Sciatic nerve (tissue), 2 donors: ENCODE measurements at places on chromosomes 4 and X. TPM values are rescaled to one million over a fixed set of nuclear protein-coding genes. Genes with fewer than 3 reads are reported as not detected.
A peak's percentile ranks its signal among the peaks of the same experiment; 100 is the strongest.

DNA sequence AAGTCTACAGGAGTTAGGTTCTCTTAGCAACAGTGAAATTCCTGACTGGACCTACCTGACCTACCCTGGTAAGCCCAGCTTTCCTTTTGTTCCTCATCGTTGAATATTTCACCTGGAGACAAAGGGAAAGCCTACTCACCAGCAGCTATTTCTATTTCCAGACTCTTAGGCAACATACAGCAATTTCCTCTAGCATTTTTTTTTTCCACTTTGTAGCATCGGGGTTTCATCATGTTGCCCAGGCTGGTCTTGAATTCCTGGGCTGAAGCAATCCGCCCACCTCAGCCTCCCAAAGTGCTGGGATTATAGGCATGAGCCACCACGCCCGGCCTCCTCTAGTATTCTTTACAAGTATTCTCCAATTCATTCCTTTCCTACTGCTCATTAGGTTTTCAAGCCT is 6.8 kb upstream of the S100G start:
- DNase-seq = no peak

GRCh38 chr4:184814686-184815045 is 11.1 kb downstream of the ACSL1 start:
- DNase-seq = peak; percentile 55

- no peak for DNase-seq
Measured at GRCh38 chrX:9730752-9731151, 34.9 kb downstream of the GPR143 start.

DNA sequence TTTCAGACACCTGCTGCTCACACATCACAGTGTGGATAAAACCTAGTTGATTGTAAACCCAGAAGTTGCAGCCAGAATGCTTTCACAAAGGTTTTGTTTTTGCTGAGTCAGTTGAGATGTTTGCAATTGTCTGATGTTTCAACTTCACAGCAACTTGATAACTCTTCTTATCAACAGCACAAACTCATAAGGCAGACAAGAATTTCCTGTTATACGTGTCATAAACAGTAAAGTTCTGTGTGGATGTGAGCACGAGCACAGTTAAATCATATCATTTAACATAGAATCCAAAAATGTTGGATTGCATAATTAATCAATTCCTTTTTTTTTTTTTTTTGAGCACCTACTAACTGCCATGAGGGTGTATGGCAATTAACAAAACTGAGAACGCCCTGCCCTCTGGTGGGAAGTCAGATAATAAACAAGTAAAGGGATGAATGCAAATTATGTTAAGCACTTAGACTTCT is 512.2 kb downstream of the PDHA2 start:
- no peak for DNase-seq

DNA sequence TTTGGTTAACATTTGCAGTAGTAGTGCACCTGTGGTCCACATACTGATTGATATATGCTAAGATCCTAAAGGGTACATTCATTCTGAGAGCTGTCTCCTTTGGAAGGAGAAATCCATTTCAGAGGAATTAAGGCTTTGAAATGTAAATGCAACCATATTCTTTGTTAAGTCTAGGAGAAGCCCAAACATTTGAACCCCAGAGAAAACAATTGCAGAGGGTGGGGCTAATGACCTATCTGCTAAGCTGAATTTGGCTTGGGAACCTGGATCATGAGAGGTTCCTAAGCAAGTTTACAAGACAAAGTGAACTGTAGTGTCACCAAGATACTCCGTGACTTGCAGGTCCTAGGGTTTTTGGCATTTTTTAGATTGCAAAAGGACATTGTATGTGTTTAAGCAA is 41.2 kb downstream of the LAS1L start:
- DNase-seq = no peak

DNA sequence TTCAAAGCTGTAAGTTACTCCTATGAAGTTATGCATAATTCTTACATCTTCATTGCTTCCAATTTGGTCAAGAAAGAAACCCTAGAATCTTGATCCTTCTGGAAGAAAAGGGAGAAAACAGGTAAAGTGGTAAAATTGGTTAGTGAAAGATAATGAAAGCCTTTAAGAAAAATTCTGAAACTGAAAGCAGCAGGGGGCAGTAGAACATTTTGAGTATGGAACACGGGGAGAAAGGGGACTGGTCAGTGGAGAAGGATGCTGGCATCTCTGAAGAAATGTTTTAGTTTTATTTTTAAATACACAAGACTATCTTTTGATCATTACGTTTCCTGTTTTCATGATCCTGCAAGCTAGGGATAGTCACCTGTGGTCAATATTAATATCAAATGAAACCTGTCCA is 54.3 kb downstream of the SLIT2 start:
- no peak for DNase-seq

- peak; percentile 49 for DNase-seq
Measured at GRCh38 chr4:3301450-3302172, 8.8 kb downstream of the RGS12 start.

DNA sequence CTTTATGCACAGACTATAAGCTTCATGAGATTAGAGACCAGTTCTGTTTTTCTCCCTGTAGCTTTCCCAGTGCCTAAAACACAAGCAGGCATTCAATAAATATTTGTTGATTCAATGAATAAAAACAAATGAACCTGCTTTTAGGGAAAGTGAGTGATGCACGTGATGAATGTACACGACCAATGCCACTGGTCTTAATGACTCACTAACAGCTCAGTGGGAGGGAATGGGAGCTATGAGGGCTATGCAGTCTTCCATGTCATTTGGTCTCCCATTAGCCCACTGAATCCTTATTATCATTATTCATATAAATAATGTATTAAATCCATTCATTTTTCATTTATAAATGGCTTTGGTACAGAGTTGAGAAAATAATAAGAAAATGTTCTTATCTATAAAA is 247.4 kb downstream of the FBXO8 start:
- DNase-seq = no peak

DNA sequence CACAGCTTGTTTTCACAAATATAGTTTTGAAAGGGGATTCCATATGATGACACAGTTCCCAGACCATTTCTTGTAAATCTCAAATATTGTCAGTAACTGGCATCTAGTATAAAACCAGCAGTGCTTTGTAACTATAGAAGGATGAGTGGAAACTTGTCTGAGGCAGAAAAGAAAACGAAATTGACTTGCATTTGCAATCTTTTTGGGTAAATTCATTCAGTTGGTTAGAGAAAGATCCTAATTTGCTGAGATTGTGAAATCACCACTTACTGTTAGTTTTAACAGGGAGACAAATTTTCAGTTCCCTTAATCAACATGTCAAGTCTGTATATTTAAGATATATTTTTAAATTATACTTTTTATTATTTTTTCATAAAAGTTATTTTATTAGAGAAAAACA is 71.5 kb upstream of the VEGFC start:
- no peak for DNase-seq

DNA sequence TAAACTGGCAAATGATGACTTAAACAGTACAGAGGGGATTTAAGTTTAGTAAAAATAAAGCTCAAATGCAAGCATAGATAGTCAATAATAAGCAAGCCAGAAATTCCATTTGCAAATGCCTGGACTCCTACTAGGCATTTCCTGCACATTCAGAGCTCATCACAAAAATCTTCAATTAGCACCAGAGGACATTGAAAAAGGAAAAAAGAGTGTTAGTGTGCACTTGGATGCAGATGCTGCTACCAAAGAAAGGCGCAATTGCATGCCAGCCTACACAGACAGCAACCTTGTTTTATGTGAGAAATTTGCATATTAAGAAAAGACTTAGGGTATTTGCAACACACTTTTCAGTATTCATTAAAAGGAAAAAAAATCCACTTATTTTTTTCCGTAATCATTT is 282.1 kb downstream of the GRIA2 start:
- no peak for DNase-seq

GRCh38 chrX:39642071-39642470 is 455.7 kb downstream of the BCOR start:
- DNase-seq = no peak

- no peak for DNase-seq
Measured at GRCh38 chr4:129358571-129358970, 262.6 kb downstream of the C4orf33 start.

DNA sequence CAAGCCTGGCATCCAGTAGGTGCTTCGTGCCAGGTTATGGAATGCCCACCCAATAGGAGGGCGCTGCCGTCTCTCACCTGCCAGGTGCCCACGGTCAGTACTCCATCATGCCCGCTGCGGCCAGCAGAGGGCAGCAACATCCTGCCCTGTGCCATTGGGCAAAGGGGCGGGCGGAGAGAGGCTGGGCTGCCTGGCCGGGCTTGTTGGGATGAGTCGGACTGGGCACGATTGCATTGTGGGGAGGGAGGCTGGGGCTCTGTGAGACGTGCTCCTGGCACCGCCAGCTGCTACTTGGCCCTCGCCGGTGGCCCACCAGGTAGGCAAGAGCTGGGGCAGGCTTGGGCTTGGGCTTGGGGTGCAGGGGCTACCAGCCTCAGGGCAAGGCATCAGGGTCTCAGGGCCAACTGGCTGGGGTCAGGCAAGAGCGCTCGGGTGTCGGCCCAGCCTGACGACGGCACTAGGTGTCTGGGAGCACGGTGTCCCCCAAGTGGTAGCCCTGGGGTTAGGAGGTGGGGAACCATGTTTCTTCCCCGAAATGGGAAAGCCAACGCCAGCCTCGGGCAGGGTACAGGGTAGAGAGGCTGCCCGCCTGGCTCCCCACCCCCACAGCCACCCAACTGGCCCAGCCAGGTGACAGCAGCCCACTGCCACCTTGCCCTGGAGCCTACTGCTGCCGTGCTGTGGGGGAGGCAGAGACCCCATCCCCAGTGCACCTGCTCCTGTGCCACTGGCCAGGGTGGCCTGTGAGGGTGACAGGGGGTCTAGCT is at the start of gene PLXNB3:
TSS of gene PLXNB3 (plus strand) at position 261 of the 767 bp plus-strand sequence. CDS start 1,287 bp downstream, outside the sequence.
- peak; percentile 90 for DNase-seq

DNA sequence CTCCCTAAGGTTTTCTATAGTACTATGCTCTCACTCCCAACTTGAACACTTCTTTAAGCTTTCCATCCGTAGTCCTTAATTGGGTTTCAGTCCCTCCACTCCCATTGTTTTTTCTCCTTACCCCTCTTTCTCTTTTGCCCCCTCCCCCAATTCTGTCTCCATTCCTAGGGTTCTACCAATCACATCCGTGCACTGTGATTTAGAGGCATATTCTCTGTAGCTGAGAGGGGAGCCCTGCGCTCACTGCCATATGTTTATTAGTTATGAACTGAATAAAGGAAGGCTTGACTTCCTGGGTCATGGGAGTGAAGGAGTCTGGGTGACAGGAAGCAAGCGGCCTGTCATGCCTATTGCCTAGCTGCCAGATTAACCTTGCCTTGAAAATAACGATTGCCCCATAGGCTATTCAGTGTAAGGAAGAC is 471 bp downstream of the MCTS1 start:
- DNase-seq = no peak

DNA sequence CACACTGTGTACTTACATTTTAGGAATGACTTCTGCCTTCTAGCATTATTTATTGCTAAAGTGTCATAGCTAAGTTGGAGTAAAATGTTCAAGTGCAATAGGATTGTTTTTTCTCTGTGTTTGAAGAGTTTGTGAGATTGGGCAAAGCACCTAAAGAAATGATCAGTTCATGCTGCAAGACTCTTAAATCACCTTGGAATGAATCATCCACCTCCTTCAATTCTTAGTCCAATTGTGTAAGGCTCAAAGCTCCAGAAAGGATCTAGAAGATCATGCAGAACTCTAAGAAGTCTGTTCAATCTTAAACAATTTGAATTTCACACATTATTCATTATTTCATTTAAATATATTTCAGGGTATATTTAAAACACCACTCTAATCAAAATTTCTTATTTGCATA is 137.1 kb downstream of the AMELX start:
- no peak for DNase-seq

- DNase-seq = no peak
Measured at GRCh38 chrX:44274096-44274495, 69.4 kb downstream of the EFHC2 start.

GRCh38 chr4:146654687-146655520 is 16.2 kb downstream of the POU4F2 start:
- DNase-seq = no peak

GRCh38 chrX:2676794-2677675 is 14.1 kb upstream of the CD99 start:
- no peak for DNase-seq

GRCh38 chrX:47321386-47321785 is 49.0 kb upstream of the ZNF157 start:
- peak; percentile 80 for DNase-seq

GRCh38 chr4:5054532-5054931 is 3.3 kb downstream of the STK32B start:
- no peak for DNase-seq

DNA sequence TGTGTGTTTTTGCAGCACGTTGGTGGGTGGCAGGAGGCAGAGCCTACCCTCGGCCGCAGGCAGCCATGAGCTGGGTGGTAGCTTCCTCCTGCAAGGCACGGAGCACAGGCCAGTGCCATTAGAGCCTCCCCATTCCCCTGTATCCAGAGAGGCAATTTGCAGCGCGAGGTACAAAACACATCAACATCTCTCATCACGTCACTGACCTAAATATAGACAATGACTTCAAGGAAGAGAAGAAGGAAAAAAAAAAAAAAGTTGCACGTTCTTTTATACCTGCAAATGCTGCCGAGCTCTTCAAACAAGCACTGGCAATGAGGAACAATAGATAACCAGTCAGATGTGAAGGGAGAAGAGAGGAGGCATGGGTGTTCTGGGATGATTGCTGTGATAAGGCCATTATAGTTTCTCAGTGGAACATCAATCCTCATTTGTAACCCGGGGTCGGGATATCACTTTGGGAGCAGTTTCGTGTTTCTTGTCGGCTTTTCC is 159.9 kb downstream of the MGST2 start:
- no peak for DNase-seq

- no peak for DNase-seq
Measured at GRCh38 chrX:44908827-44909226, 35.8 kb downstream of the KDM6A start.

- no peak for DNase-seq
Measured at GRCh38 chr4:100391863-100392262, 126.0 kb downstream of the EMCN start.

- no peak for DNase-seq
Measured at GRCh38 chr4:26288355-26288909, 32.4 kb upstream of the RBPJ start.

GRCh38 chr4:14329228-14329627 is 673.1 kb upstream of the CPEB2 start:
- DNase-seq = no peak

GRCh38 chr4:47498899-47499298 is 13.8 kb downstream of the ATP10D start:
- DNase-seq = no peak

DNA sequence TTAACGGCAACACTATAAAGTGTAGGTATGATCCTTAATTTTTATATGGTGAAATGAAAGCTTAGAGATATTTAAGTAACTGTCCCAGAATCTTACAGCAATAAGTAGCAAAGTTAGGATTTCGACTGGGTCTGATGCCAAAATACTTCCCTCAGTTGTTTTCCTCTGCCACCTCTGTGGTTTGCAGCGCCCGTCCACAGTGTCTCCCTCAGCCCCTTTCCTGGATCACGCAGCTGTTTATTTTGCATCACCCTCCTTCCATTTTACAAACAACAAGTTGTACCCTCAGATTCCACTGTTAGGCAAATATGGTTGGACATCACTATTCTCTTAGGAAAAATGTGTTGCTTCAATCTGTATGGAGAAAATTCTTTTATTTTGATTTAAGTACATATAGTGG is 56.1 kb downstream of the RAPGEF2 start:
- DNase-seq = no peak

GC gene
- not detected for total RNA-seq

PCDH7 gene
- 12.9 TPM for total RNA-seq

FGF13 gene
- total RNA-seq = 10.4 TPM

TSPAN6 gene
- total RNA-seq = 33.3 TPM

HPGD gene
- total RNA-seq = 2.9 TPM

NCAPG gene
- total RNA-seq = 0.49 TPM

HTR2C gene
- 0.22 TPM for total RNA-seq

HOPX gene
- 1.5 TPM for total RNA-seq

PF4V1 gene
- total RNA-seq = not detected
